ENCODE measurements at places on chromosomes 12 and 14.

DNA sequence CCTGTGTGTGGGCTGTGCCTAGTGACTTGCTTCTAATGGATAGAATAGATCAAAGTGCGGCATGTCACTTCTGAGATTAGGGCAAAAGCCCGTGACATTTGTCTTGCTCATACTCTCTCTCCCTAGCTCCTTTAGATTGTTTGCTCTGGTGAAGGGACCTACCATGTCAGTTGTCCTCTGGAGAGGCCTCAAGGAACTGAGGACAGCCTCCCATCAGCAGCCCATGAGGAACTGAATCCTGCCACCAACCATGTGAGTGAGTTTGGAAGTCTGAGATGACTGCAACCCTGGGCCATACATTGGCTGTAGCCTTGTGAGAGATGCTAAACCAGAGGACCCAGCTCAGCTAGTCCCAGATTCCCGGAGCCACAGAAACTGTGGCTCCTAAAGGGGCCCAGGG lies 101.6 kb upstream of the ESRRB start:
- DNase-seq, result no peak

GRCh38 chr14:104782808-104783139 lies 12.8 kb downstream of the AKT1 start:
- no peak for DNase-seq

GRCh38 chr14:50352584-50352983 lies 40.5 kb downstream of the DMAC2L start:
- DNase-seq, result no peak

- no peak for DNase-seq
Measured at GRCh38 chr14:75294649-75295033, 16.0 kb downstream of the FOS start.

GRCh38 chr14:63286071-63286470 lies 32.7 kb downstream of the GPHB5 start:
- no peak for DNase-seq

- no peak for DNase-seq
Measured at GRCh38 chr12:111842556-111843396, 748 bp downstream of the MAPKAPK5 start.

DNA sequence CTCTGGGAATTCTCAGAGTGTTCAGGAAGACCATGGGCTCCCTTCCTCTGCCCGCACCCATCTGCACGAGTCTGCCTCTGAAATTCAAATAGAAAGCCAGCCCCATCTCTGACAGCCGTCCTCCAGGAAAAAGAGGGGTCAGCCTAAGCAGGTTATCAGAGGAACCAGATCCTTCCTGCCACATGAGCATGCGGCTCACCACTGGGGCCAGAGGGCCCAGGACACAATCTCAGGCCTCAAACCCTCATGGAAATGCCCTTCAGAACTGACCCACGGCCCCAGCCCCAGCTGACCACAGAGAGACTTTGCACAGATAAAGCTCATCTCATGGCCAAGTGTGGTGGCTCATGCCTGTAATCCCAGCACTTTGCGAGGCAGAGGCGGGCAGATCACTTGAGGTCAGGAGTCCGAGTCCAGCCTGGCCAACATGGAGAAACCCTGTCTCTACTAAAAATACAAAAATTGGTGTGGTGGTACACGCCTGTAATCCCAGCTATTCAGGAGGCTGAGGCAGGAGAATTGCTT lies 23.2 kb downstream of the PXN start:
- DNase-seq, result no peak

- DNase-seq, result peak; percentile 79
Measured at GRCh38 chr12:54428050-54429013, 9.3 kb upstream of the ITGA5 start.

DNA sequence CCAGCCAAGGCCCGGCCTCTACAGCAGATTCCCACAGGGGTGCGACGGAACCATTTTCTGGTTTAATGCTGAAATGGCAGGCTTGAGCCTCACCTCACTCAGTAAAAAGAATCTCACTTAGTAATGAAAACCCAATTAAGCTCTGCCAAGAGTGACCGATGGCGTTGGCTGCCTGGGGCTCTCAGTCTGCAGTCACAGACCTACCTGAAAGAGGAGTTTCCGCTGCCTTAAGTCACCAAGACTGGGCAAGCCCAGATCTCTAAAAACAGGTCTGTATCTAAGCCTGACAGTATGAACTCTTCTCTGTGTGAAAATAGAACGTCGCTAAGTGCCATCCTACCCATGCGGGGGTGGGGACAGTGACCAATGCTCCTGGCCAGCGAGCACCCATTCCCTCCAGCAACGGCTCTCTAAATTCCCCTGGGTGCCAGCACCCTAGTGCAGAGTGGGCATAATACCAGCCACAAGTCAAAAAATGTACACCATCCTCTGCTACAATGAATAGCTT lies 107.3 kb downstream of the FOXN3 start:
- no peak for DNase-seq

DNA sequence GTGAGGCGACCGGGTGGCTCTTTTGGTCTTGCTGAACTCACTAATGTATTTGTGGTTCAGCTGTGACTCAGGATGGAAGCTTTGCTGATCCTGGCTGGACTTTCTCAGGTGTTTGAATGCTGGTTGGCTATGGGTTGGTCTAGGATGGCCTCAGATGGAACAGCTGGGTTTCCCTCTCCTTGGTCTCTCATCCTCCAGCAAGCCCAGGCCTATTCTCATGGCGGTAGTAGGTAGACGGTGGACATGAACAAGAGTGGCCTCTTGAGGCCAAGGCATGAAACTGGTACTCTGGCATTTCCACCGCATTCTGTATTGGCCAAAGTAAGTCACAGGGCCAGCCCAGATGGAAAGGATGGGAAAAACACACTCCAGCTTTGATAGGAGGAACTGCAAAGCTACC lies 11.8 kb upstream of the POLR3B start:
- DNase-seq, result no peak

- DNase-seq, result no peak
Measured at GRCh38 chr12:84920331-84920730, 7.7 kb upstream of the SLC6A15 start.

GRCh38 chr12:86261142-86261541 lies 5.0 kb upstream of the MGAT4C start:
- DNase-seq, result no peak

DNA sequence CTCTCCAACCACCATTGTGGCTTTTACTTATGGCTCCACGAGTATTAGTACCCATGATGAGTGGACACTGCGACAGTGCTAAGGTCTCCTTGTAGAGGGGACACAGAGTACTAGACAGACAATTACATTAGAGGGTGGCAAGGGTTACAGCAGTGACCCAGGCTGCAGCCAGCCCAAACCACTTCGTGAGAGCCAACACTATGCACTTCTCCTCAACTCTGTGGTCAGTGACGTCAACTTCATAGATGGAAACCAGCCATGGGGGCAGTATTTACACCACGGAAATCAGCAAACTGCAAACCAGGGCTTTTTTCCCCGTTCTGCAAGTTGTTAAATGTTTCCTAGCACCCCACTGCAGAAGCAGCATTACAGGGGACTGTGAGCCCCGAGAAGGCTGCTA lies 61.6 kb upstream of the ZFP36L1 start:
- no peak for DNase-seq

GRCh38 chr12:49017891-49018260 lies 700 bp downstream of the PRKAG1 start:
- no peak for DNase-seq

DNA sequence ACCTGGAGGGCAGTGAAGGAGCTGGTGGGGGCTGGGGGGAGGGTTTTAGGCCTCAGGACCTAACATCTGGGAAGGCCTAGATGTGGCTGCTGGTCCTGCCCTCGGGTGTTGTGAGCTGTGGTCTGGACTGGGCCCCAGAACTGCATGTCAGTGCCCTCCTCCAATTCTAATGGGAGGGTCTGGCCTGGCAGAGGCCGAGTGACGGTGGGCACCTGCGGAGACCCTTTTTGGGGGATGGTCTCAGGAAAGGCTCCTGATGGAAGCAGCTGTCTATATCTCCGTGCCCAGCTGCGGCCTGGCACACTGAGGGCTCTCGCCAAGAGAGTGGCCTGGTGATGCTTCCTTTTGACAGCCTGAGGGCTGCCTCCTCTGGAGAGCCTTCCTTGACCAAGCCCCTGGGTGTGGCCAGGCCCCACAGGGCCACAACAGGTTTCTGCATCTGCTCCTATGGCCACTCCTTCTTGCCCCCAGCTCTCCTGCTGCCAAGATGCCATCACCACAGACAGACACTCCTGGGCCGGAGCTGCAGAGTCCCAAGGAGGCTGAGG lies 5.3 kb downstream of the EXOC3L4 start:
- DNase-seq, result no peak

DNA sequence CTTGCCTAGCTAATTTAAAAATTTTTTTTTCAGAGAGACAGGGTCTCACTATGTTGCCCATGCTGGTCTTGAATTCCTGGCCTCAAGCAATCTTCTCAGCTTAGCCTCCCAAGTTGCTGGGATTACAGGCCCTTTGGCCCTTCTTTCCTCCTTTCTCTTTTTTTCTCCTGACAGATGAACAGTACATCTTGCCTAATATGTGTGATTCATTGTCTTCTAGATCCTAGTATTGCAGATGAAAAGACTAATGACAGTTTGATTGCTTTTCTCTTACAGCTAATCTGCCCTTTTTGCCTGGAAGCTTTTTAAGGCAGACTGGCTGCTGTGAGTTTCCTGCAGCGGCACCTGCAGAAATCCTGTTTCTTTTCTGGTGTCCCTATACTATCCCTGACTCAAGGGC lies 12.0 kb downstream of the DEPDC4 start:
- no peak for DNase-seq

DNA sequence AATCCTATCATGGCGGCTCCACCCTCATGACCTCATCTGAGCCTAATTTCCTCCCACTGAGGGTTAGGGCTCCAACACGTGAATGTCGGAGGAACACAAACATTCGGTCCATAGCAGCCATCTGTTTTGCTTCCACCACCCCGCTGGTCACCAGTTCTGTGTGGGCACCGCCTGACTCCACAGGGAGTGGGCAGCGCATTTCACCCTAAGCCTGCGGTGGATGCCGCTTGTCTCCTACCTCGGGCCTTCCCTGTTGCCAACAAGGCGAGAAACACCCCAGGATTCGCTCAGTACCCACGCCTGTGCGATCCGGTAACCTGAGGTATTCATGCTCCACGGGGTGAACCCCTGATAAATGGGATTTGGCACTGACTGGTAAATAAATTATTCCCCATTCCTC lies 95.2 kb upstream of the PPP2R5C start:
- DNase-seq, result no peak

DNA sequence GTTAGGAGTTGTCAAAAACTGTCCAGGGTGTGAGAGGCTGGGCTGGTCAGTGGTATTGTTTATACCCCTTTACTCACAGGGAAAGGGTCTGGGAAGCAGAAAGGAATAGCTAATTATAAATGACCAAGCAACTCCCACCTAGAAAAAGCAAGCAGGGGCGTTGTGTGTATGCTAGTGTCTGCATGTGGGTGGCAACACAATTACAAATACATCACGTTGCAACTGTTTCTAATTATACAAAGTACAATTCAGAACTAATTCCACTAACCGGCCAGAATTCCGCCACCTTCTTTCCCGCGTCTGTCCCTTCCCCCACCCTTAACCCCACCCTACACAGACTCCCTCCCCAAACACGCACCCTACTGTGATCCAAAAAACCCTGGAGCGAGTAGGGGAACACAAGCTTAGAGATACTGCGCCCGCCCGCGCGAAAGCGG lies 2.2 kb downstream of the DPF3 start:
- no peak for DNase-seq

DNA sequence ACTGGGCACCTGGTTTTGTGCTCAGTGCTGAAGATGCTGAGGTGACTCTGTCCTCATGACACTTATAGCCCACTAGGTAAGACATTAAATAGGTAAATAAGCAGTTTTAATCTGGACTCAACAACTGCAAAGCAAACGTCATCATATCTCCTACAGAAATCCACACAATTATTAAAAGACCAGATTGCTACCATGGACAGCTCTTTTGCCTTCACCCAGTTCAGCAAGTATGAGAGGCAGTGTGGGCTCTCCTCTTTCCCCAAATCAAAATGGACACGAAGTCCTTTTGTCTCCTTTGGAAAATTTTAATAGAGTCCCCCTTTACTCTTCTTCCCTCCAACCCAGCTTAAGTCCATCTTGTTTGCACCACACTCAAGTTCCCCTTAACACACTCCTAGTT lies 171.1 kb downstream of the RPAP3 start:
- DNase-seq, result no peak

All from ascending aorta (tissue), 2 donors.